Hematopoietic multipotent progenitor cell treated with erythropoietin and hydrocortisone succinate and interleukin-3 and kit ligand, for 4 days (in vitro differentiated cells): ENCODE measurements at places on chromosomes 1 and 21.

- no peak for DNase-seq
These were observed 24.7 kb downstream of the MROH7 start for GRCh38 chr1:54666333-54666732.

- no peak for DNase-seq
These were observed 2.8 kb upstream of the OSCP1 start for GRCh38 chr1:36453051-36453450.

DNA sequence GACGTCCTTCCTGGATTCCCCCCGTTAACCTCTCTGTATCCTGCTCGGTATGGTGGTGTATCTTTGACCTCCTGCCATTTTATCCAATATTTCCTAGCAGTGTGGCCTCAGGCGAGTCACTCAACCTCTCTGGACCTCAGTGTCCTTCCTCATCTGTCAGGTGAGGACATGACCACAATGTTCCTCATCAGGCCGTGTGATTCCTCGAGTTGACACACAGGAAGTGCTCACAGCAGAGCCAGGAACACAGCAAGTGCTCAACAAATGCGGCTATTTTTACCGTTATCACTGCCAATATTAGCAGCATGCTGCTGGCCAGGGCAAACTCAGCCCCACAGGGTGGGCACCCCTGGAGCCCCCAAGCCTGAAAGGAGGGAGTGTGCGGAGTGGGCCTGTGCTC, 450.2 kb downstream of the KIF26B start:
- DNase-seq, result no peak

DNA sequence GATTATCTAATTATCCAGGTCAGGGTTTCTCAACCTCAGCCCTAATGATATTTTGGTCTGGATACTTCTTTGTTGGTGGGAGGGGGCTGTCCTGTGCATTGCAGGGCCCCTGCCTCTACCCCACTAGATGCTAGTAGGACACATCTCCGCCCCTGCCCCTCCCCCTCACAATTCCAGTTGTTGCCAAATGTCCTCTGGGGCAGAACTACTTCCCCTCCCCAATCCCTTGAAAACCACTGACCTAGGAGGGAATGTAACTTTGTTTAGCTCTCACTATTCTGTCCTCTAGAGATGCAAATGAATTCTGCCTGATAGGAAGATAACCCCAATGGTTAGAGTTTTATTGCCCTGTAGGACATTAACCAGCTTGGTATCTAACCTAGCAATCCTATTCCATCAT, 8.1 kb downstream of the CACNA1S start:
- DNase-seq, result no peak

DNA sequence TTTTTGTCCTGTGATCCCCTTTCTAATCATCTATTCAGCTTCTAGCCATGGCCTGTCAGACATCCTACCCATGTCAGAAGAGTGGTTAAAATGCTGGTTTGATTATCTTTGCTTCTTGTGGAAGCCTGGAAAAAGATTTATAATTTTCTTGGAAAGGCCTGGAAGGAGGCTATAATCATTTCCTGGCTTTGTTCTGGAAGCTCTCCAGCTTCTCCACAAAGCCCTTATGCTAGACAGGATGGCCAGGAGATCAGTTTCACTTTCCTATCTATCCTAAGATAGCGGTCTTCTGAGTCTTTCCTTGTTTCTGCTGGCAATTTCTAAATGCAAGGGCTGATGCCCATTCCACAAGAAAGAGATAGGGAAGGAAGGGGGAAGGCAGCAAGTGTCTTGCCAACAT, 90.9 kb upstream of the SLC44A3 start:
- no peak for DNase-seq

GRCh38 chr21:34035619-34036354, 37.6 kb upstream of the MRPS6 start:
- no peak for DNase-seq

GRCh38 chr1:92342401-92342800, 43.5 kb downstream of the RPAP2 start:
- no peak for DNase-seq

DNA sequence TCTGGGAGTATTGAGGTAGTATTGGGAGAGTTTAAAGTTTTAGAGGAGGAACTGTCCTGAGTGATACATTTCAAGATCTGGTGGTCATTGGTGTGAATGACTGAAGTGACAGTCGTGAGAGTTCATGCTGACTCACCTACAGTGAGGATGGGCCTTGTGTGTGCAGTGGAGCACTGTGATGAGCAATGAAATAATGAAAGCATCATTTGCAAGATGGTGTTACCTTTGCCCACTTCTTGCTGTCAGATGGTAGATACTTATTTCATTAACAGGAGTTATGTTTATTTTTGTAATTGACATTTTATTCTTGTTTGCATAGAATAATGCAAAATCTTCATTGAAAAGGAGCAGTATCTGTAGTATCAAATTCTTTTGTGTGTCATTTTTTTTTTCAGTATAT, 29.0 kb downstream of the POU2F1 start:
- DNase-seq, result no peak

DNA sequence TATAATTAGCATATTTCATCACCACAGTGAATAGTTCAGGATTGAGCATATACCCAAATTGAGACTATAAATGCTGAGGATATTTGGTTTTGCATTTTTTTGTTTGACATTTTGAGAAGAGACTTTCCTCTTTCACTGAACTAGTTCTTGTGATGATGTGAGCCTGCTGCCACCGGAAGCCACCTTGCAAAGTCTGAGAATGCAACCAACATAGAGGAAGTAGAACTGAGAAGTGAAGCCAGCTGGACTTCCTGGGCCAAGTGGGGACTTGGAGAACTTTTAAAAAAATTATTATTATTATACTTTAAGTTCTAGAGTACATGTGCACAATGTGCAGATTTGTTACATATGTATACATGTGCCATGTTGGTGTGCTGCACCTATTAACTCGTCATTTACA, 102.3 kb downstream of the RPE65 start:
- peak; percentile 71 for DNase-seq

DNA sequence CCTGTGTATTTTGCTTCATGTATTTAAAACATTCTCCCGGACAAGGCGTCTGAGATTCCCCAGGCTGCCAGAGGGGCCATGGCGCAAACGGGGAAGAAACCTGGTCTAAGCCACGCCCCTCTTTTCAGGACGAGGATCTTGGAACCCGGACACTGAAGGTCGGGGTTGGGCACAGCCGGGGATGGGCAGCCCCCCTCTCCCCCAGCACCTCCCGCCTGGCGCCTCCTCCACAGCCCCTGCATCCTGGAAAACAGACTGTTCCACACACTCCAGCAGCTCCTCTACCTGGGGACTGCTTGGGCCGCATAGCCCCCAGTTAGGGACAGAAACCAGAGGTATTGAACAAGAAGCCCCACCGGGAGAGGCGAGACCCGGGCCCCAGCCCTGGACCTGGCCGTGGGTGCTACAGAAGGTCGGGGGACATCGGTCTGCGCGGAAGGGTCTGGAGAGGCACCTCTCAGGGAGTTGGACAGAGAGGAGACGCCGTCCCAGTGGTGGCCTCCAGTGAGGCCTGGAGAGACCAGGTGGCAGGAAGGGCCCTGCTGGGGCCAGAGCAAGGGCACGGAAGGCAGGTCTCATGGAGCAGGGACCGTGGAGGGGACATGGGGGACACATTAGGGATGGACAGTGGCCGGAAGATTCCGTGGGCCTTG, 5.4 kb downstream of the TP73 start:
- no peak for DNase-seq

GRCh38 chr1:38559446-38560165, 300.0 kb downstream of the RRAGC start:
- peak; percentile 61 for DNase-seq

GRCh38 chr1:1958071-1958541, 39.0 kb upstream of the TMEM52 start:
- DNase-seq, result no peak

DNA sequence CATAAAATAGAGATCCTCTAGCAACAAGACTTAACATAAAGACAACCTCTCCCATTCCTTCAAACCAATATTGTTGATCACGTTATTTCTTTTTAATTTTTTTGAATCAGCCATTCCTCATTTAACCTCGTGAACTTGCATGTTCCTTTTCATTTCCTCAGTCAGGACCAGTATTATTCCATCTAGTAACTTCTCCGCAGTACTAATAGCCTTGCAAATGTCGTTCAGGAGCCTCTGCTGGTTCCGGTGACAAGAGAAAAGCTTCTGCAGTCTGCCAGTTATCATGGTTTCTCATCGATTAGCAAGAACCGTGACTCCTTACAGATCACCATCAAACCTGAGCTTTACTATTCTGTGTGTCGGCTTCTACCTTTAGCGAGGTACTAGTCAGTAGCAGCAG, 3.0 kb downstream of the APP start:
- DNase-seq, result no peak

- no peak for DNase-seq
These were observed 5.9 kb downstream of the ZBTB8OS start for GRCh38 chr1:32644426-32644825.

- DNase-seq, result no peak
These were observed 19.0 kb downstream of the BACE2 start for GRCh38 chr21:41186755-41187536.

- DNase-seq, result no peak
These were observed 56.9 kb downstream of the PTPRF start for GRCh38 chr1:43587594-43587993.

GRCh38 chr1:81008293-81008692, 792.4 kb upstream of the ADGRL2 start:
- no peak for DNase-seq

DNA sequence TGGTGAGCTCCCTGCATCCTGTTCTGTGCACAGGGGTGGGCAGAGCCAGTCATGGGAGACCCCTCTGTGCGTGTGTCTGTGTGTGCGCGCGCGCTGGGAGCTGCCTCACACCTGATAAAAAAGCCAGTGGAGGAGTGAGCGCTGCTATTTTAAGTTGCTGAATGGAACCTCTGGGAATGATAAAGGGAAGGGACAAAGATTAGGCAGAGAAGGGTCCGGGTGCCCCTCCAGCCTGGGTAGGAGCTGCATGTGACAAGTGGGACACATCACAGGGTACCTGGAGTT, 847 bp downstream of the ADORA1 start:
- no peak for DNase-seq

- no peak for DNase-seq
These were observed 7.2 kb upstream of the S100A8 start for GRCh38 chr1:153397924-153398651.

GRCh38 chr1:178023181-178023618, 53.3 kb upstream of the SEC16B start:
- no peak for DNase-seq
